ENCODE measurements at places on chromosomes 12 and 14.

DNA sequence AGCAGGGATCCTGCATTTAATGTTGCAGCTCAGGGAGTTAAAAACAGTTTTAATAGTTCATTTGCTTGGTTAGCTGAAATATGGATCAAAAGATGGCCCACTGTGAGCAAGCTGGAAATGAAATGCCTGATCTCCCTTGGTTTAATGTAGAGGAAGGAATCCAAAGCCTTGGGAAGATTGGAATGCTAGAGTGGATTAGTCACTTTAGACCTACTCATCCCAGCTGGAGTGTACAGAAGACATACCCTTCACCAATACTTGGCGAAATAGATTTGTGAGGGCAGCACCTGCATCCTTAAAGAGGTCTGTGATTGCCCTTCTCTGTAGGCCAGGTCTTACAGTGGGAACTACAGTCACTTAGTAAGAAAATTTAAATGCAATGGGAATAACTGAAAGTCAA, 58.0 kb upstream of the KRAS start:
- DNase-seq = no peak

DNA sequence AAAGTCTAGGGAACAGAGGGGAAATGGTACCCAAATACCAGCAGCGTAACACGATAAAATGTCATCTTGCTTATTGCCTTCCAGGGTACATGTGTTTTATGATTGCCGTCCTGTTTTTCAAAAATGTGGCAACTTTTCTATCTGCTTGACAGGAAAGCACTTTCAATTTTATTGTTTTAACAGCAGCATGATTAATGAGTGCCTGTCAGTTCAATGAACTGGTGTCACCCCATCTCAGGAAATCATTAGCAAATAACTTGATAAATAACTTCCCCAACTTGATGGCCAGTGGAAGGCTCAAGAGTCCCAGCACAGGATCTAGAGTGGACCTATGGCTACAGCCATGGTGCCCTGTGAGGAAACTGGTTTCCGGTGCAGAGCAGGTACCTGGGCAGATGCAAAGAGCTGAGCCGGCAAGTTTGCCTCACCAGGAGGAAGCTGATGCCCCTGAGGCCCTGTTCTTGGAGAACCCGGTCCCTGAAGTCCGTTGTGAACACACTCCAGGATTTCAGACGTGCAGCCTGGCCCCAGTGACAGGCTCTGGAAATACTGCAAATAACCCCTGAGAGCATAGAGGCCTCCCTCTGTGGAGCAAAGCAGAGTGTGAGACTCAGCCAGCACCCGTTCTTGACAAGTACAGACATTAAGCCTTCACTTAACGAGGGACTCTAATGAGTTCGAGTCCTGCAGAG, 173.5 kb upstream of the SFSWAP start:
- no peak for DNase-seq

GRCh38 chr14:56341766-56342493, 223.7 kb downstream of the PELI2 start:
- peak; percentile 40 for DNase-seq

DNA sequence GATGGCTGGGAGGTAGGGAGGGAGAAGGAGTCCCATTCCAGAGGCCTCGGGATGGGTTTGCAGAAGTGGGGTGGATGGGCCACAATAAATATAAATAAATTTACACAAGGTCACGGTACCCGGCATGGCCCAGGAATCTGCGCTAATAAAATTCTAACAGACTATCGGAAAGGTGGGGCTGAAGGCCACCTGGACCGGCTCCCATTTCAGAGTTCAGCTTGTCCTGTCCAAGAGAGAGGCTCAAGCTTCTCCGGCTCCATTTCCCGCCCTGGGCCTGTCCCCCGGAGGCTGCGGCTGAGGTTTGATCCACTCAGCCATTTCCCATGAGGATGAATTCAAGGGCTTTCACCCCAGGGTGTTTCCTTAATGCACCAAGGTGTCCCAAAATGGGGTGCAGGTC, 30.2 kb downstream of the FOXN4 start:
- no peak for DNase-seq

DNA sequence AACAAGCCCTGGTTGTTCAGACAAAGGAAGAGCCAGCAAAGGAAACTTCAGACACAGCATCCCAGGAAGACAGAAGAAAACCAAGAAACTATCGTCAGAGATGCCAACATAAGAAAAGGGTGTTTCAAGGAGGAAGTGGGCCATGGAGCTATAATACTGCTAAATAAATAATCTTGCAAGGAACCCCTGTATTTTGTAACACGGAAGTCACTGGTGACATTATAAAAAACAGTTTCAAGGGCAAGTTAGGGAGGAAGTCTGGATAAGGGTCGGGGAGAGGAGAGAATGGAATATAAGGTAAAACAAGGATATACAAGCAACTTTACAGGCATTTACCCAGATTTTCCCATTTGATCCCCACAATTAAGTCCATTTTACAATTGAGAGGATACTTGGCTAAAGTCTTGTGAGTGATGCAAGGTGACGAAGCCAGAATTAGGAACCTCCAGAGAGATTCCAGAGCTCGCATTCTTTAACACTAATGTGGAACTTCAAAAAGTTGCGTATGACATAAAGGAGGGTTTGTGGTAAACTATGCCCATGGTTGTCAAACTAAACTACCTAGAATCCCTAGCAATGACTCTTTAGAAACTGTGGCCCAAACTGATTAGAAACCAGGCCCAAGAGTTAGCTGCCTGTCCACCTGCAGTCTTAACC, 46.4 kb downstream of the PPM1H start:
- DNase-seq = no peak

- no peak for DNase-seq
Measured at GRCh38 chr14:71607056-71607455, 325.2 kb upstream of the RGS6 start.

- DNase-seq = no peak
Measured at GRCh38 chr12:130117233-130117632, 45.0 kb upstream of the FZD10 start.

DNA sequence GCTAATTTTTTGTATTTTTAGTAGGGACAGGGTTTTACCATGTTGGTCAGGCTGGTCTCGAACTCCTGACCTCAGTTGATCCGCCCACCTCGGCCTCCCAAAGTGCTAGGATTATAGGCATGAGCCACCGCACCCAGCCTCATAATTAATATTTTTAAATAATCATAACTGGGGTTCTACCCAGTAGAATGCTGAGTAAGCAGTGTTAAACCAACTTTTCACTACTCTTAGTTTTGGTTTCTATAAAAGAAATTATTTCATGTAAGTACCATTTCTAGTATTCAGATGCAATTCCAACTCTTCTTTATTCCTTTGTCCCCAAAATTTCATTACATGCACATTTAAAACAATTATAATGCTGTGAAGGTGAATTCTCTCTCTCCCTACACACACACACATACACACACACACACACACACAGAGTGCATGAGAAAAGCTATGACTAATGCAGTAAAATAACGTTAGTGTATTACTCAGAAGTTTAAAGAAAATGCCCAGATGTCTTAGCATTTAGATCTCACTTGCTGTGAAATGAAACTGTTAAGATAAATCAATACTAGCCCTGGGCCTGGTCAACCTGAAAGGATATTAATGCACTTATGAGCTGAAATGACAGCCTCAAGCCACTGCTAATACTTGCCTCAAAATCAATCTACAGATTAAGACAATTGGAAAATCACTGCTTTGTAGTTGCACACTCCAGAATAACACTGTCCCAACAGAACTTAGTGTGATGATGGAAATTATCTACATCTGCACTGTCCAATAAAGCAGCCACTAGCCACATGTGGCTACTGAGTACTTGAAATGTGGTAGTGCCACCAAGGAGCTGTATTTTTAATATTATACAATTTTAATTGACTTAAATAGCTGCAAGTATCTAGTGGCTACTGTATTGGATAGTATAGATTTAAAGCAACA, 36.0 kb downstream of the PTPN21 start:
- DNase-seq = peak; percentile 69

DNA sequence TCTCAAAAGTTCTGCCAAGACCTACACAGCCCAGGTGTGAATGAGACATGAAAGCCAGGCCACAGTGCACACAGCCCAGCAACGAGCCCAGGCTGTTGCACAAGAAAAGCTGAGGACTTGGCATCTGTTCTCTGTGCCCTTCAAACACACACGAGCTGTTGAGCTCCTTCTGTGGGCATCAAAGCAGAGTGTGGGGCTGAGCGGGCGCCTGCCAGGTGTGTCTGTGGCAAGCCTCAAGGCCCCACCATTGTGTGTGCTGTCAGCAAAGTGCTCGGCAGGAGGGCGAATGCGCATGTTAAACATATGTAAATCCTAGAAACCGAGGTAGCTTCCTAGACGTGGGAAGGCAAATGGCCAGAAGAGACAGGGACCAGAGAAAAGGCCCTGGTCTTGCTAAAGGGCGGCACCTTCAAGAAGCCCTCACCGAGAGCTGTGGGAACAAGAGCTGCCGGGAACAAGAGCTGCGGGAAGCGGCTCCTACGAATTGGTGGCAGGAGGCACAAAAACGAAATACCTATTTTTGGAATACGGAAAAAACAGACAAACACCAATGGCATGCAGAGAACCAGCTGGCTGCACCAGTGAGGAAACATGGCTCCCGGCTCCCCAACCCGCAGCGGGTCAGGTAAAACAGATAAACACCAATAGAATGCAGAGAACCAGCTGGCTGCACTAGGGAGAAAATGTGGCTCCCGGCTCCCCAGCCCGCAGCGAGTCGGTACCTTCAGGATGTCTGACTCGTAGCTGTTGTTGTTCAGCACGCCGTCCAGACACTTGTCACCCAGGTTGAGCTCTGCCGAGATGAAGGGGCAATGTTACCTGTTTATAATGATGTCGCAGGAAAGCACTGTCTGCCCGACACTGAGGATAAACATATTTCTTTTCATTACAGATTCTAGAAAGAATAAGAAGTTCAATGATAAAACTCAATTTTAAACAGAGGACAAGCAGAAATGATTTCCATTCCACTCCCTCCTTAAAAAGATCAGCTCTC, 19.0 kb upstream of the GOLGA3 start:
- DNase-seq = no peak

Data from brain microvascular endothelial cell (primary cell).